Esophagus squamous epithelium (tissue), 5 donors: ENCODE measurements at places on chromosomes 6 and 20. TPM values are rescaled to one million over a fixed set of nuclear protein-coding genes. Genes with fewer than 3 reads are reported as not detected.
A peak's percentile ranks its signal among the peaks of the same experiment; 100 is the strongest.

DNA sequence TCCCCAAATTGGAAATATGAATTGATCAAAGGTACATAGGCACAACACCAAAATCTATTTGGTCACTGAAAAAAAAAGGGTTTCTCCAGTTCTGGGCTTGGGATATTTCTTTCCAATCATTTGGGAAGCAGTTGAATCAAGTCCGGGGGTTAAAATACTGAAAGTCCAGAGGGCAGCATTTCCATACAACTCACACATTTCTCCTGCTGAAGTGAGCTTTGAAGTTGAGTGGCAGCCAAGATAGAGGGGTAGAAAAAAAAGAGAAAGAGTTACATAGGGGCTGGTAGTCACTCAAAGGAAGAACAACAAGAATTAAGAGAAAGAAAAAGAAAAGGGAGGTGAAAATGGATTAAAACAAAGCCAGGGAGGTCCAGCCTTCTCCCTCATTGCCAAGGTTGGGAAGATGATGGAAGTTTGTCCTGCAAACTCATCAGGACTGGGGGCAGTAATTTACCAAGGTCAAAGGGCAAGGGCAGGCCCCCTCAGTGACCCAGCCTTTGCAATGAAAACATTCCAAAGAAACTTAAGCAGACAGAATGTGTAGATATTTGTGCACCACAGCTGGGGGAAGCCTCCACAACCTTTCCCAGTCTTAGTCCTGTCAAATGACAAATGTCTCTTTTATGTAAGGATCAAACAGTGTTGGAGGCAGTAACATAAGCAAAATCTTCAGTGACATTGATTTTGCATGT lies 525.3 kb upstream of the JARID2 start:
- H3K36me3 ChIP-seq = no peaks in the 10 kb centered on the region
- H3K27ac ChIP-seq = no peak overlapping the region
- H3K4me1 ChIP-seq = peaks cover 20% of the 10 kb centered on the region
- DNase-seq = no peak

DNA sequence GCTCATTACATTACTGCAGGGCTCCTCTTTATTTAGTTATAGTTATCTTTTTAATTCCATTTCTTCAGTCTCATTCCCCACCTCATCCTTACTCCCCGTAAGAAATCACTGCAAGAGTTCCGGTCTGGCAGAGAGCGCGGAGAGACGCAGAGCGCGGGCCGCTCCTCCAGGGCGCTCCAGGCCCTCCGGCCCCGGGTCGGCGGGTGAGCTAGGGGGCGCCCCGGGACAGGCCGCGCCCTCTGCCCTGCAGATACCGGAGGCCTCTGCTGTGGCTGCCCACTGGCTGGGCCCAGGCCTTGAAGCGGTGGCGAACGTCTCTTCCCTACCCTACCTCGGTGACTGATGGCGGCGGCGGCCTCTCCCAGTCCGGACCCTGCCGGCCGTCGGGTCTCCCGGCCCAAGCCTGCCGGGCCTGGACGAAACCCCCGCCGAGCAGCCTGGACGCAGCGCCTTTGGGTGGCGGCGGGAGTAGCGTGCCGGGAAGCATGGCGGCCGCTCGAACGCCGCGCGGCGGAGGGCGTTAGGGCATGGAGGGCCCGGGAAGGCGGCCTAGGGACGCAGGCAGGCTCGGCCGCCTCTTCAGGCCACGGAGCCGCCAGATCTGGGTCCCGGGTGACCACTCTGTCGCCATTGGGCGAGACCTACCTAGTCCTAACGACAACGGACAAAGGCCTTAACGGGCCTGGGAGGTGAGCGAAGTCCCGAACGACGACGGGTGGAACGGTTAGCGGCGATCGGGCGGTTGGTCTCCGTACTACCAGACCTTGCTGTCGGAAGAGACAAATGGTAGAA lies 16.4 kb upstream of the HMGN4 start:
- peak overlapping the region; percentile 96 for H3K27ac ChIP-seq
- no peaks in the 10 kb centered on the region for H3K4me1 ChIP-seq
- H3K27me3 ChIP-seq = no peaks in the 10 kb centered on the region
- H3K36me3 ChIP-seq = no peaks in the 10 kb centered on the region

DNA sequence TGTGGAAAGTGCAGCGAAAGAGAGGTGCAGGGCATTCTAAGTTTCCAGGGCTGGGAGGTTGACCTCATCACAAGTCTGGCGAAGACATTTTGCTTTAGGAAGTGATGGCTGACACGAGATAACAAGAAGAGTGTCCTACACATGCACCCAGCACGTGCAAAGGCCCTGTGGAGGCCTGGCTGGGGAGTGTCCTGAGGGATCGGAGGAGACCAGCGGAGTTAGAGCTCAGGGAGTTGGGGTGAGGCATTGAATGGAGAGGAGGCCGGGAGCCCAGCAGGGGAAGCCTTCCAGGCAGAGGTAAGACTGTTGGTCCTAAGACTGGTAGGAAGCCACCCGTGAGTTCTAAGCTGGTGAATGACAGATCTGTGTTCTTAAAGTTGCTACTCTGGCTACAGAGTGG lies 58.4 kb downstream of the PPP1R14C start:
- no peak overlapping the region for H3K4me3 ChIP-seq
- peaks cover 49% of the 10 kb centered on the region for H3K4me1 ChIP-seq
- H3K27ac ChIP-seq = peak overlapping the region; percentile 84
- no peaks in the 10 kb centered on the region for H3K36me3 ChIP-seq
- no peak for DNase-seq

DNA sequence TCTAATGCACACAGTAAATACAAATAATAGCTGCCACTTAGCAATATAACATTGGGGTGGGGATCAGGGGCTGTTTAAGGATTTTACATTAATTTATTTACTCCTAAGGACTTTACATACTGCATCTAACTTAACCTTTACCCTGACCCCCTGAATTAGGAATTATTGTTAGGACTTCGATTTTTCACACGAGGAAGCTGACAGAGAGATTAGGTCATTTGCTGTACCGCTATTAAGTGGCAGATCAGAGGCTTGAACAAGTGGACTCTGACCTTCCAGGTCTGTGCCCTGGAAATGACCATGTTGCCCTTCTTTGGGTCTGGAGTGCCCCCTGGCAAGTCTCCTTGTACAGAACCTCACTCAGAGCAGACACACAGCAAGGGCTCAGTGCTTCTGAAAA lies 5.2 kb upstream of the ELMO2 start:
- no peak overlapping the region for H3K27ac ChIP-seq
- peaks cover 24% of the 10 kb centered on the region for H3K4me1 ChIP-seq
- no peak overlapping the region for H3K4me3 ChIP-seq
- no peak for DNase-seq
- H3K27me3 ChIP-seq = no peaks in the 10 kb centered on the region

DNA sequence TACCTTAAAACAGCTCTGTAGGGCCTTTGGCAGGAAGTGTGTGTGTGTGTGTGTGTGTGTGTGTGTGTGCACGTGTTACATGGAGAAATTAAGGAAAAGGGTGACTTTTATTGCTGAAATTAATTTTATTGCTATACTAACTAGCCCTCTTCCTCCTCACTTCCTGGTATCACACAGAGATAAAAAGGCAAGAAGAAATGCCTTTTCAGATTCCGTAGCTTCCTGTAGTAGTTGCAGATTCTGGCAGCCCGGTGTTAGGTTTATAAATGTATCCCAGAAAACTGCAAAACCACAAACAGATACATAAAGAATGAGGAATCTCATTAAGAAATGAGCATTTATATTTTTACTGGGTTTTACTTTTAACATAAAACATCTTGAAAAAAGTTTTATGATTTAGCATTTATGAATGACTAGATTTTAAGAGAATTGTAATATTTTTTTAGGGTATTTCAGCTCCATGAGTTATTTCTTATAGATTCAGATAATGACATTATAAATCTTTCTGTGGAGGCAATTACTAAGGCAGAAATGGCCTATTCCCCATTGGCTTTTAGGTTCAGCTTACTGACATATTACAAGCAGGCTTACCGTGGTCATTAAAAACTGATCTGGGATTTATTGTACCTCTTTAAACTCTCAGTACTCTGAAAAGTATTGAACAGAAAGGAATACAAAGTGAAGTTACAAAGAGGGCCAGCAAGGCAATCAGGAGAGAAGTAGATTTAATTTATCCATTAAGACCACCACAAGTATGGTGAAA lies 249.1 kb upstream of the TSHZ2 start:
- H3K27ac ChIP-seq = no peak overlapping the region
- H3K27me3 ChIP-seq = no peaks in the 10 kb centered on the region
- H3K36me3 ChIP-seq = no peaks in the 10 kb centered on the region
- no peaks in the 10 kb centered on the region for H3K4me1 ChIP-seq
- H3K4me3 ChIP-seq = no peak overlapping the region

Gene TRAPPC3L
- not detected for total RNA-seq

- DNase-seq = no peak
- peaks cover 20% of the 10 kb centered on the region for H3K4me1 ChIP-seq
- H3K27ac ChIP-seq = no peak overlapping the region
- no peaks in the 10 kb centered on the region for H3K27me3 ChIP-seq
- no peaks in the 10 kb centered on the region for H3K36me3 ChIP-seq
These were observed 43.4 kb downstream of the ZHX3 start for GRCh38 chr20:41274152-41274551.

Gene OR2H1
- total RNA-seq = not detected

Gene NTSR1
- total RNA-seq = not detected

Gene PCNA
- 130 TPM for total RNA-seq

- no peak overlapping the region for H3K4me3 ChIP-seq
- no peak for DNase-seq
- no peaks in the 10 kb centered on the region for H3K4me1 ChIP-seq
- no peaks in the 10 kb centered on the region for H3K36me3 ChIP-seq
- H3K27me3 ChIP-seq = no peaks in the 10 kb centered on the region
These were observed 166.1 kb upstream of the OPRM1 start for GRCh38 chr6:153872946-153873345.

GRCh38 chr6:110485491-110485890 lies 9.1 kb upstream of the SLC22A16 start:
- no peaks in the 10 kb centered on the region for H3K27me3 ChIP-seq
- H3K4me3 ChIP-seq = no peak overlapping the region
- no peak for DNase-seq
- no peak overlapping the region for H3K27ac ChIP-seq

- H3K36me3 ChIP-seq = no peaks in the 10 kb centered on the region
- DNase-seq = no peak
- no peak overlapping the region for H3K27ac ChIP-seq
- H3K4me1 ChIP-seq = no peaks in the 10 kb centered on the region
- no peaks in the 10 kb centered on the region for H3K27me3 ChIP-seq
These were observed 31.2 kb upstream of the SPTLC3 start for GRCh38 chr20:12977328-12978125.

DNA sequence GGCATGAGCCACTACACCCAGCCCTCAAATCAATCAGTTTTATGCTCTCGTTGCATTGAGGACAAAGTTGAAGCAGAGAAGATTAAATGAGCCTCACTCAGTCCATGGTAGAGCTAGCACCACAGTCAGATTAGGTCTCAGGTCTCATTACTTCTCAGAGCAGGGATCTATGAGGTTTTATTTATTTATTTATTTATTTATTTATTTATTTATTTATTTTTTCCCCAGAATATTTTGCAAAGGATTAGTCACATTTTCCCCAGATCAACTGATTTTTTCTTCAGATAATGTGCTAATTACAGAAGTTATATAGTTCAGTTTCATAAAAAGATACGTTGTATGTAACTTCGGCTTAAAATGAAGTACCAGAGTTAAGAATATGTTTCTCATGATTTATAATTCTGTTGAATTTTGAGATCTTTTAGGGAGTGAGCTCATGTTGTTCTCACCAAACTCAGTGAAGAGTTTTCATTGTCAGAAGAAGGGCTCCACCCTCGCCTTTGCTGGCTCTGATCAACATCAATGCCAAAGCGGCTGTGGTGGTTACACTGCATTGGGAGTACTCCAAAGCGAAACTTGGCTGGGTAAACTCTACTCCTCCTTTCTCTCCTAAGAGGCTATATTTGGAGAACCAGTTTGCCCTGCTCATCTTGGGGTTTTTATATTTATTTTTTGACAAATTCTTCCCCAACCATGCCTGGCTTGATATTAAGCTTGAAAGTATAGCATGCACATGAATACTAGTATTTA lies 12.9 kb upstream of the ID4 start:
- H3K27ac ChIP-seq = peak overlapping the region; percentile 32
- DNase-seq = no peak
- no peak overlapping the region for H3K4me3 ChIP-seq
- H3K4me1 ChIP-seq = peaks cover 21% of the 10 kb centered on the region
- no peaks in the 10 kb centered on the region for H3K27me3 ChIP-seq

DNA sequence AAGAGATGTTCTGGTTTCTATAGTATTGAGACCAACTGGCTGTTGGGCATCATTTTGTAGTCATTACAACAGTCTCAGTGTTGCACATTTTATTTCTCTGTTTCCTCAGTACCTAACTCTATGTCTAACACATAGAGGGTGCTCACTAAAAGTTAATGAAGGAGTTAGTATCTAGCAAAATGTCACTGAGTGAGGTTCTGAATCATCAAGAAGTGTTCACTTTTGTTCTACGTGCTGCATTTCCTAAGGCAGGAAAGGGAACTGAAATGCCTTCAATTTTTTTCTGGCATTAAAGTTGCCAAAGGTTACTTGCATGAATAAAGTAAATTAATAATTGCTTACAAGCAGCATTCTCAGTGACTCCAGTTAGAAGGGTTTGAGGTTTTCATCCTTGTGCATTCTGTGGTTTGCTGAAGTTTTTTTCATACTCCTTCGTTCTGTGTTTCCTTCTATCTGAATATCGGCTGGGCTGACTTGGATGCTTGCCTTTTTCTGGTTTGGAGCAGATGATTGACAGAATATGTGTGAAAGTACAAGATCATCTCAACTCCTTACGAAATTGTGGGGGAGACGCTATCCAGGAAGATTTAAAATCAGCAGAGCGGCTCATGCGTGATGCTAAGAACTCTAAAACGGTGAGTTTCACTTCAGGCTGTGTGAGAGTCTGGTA lies 114.5 kb upstream of the SCGN start:
- DNase-seq = no peak
- H3K27ac ChIP-seq = no peak overlapping the region
- H3K4me1 ChIP-seq = no peaks in the 10 kb centered on the region
- H3K4me3 ChIP-seq = no peak overlapping the region
- no peaks in the 10 kb centered on the region for H3K27me3 ChIP-seq
- H3K36me3 ChIP-seq = peaks cover 50% of the 10 kb centered on the region

DNA sequence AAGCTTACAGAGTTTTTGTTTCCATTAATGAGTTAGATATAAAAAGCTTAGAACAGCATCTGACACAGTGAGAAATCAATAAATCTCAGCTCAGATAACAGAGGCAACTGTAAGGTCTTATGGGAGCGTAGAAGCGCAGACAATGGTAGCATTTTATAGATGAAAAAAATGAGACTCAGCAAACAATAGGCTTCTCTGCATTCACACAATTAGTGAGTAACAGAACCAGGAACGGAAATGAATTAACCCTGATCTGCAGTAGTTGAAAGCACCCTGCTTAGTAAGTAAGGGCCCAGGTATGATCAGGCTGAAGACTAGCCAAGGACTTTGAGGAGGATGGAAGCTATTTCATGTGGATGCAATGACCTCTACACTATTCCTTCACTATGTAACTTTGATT lies 147.2 kb upstream of the EYA4 start:
- no peak overlapping the region for H3K4me3 ChIP-seq
- DNase-seq = no peak
- no peak overlapping the region for H3K27ac ChIP-seq
- no peaks in the 10 kb centered on the region for H3K4me1 ChIP-seq
- no peaks in the 10 kb centered on the region for H3K27me3 ChIP-seq
- no peaks in the 10 kb centered on the region for H3K36me3 ChIP-seq

- no peaks in the 10 kb centered on the region for H3K36me3 ChIP-seq
- no peak overlapping the region for H3K27ac ChIP-seq
- no peak overlapping the region for H3K4me3 ChIP-seq
- peaks cover 6% of the 10 kb centered on the region for H3K4me1 ChIP-seq
These were observed 194.4 kb downstream of the FOXA2 start for GRCh38 chr20:22389836-22390542.

Gene LIN28B
- not detected for total RNA-seq

GRCh38 chr20:11041396-11041795 lies 367.6 kb upstream of the JAG1 start:
- no peak overlapping the region for H3K27ac ChIP-seq
- no peaks in the 10 kb centered on the region for H3K27me3 ChIP-seq
- no peaks in the 10 kb centered on the region for H3K36me3 ChIP-seq
- H3K4me1 ChIP-seq = no peaks in the 10 kb centered on the region
